ENCODE measurements at places on chromosomes 1 and 21.

GRCh38 chr1:245404527-245404926, 249.7 kb downstream of the KIF26B start:
- DNase-seq: no peak

GRCh38 chr1:218304281-218305039, 19.4 kb downstream of the RRP15 start:
- peak; percentile 92 for DNase-seq

GRCh38 chr1:35447278-35447677, 109.9 kb downstream of the KIAA0319L start:
- DNase-seq: no peak

DNA sequence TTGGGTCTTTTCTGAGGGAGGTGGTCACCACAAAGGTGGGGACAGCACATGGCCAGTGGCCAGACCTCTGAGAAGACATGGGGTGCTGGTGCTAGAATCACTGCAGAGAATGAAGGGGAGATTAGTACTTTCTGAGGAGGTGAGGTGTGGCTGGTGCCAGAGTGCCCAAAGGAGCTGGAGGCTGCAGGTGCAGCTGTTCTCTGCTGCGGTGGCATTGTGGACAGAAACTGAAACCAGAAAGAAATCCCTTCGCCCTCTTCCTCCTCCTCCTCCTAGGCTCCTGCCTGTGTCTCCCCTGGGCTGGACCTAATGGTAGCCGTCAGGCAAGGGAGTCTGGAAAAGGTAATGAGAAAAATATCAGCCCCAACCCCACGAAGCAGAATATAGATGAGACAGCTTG, 261.7 kb downstream of the TM2D1 start:
- no peak for DNase-seq

- DNase-seq: no peak
Observed at GRCh38 chr1:153488731-153489130, 28.3 kb upstream of the S100A7 start.

GRCh38 chr1:67372898-67373297, 57.3 kb downstream of the SERBP1 start:
- no peak for DNase-seq

DNA sequence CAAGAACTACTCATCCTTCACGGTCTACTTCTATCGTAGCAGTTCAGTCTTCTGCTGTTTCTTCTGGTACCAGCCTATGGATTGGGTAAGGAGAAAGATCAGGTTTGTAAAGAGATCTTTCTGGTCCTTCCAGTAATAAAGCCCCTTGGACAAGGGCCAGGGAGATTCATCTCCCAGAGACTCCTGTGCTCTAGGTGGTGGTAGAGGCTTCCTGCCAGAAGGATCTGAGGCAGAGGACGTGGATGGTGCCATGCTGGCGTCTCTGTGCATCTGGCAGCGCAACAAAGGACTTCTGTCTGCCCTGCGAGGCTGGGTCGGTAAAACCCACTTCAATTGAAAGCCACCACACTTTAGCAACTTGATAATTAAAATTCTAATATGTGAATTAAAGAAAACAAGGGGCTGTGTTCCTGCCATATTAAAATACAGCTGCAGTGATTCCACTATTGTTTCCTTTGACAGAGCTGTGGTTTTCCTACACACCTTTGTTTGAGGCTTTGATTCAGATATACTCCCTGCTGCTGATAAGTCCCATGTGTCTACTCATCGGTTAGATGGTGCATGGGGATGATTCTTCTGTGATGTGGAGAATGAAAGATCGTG, 73.6 kb downstream of the ROR1 start:
- no peak for DNase-seq

DNA sequence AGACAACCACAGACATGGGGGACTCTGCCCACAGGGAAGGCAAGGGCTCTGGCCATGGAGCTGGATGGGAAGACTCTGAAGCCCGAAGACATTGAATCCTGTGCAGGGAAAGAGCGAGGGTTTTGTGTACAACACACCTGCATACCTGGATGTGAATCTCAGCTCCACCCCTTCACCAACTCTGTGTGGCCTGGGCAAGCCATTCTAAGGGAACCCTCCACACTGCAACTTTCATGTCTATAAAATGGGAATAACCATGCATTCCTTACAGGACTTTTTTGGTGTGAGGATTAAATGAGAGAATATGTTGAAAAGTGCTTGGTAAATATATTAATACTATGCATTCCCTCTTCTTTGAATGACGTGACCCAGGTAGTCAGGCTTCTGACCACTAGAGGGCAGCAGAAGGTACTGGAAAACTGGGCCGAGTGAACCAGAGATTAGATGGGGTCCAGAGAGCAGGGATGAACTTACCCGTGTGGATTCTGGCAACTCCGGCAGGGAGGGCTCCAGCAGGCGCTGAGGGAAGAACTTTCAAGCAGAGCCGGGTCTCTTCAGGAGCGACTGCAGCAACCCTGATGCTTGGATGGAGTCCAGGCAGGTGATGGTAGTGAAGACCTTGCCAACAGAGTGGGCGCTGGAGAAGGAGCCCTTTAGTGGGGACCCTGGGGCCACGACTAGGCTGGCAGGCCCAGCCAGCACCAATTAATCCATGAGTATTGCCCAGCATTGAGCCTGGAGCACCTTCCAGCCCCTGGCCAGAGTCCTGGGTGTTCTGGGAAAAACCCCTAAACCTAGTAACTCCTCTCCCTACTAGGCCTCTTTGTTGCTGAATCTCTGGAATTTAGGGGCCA, 834 bp upstream of the ELF3 start:
- DNase-seq: peak; percentile 88

GRCh38 chr1:53850082-53850673, 12.1 kb upstream of the NDC1 start:
- no peak for DNase-seq

- DNase-seq: peak; percentile 38
Observed at GRCh38 chr1:111769517-111770146, 13.9 kb downstream of the DDX20 start.

- no peak for DNase-seq
Observed at GRCh38 chr1:68293609-68294366, 61.5 kb upstream of the WLS start.

DNA sequence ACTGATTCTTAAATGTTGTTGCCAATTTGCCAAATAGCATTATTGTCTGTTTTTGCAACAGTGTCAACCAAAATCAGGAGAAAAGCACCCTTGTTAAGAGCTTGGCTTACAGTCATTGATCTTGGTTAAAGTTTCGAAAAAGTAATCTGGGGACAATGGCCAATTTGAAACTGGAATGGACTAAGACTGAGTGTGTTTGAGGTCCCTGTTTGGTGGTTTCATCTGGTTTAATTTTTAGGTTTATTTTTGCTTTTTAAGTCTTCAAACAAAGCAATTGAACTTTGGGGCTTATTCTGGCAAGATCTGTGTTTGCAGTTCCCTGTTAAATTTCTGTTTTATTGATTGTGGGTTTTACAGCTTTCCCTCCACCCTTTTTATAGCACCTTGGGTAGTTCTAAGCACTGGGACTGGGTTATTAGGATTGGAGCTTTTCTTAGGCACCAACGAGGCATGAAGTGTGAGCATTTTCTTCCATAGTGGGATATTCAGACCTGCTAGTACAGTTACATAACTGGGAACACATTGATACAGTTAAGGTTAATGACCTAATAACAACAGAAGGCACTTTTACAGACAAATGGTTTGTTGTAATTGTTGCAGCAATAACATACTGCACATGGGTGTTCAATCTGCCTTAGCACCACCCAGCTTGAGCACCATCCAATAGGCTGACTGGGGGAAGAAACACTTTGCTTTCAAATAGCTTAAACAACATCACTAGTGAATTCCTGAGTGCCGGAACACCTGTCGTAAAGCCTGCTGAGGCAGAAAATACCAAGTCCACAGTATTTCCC, 40.6 kb upstream of the MAP10 start:
- no peak for DNase-seq

DNA sequence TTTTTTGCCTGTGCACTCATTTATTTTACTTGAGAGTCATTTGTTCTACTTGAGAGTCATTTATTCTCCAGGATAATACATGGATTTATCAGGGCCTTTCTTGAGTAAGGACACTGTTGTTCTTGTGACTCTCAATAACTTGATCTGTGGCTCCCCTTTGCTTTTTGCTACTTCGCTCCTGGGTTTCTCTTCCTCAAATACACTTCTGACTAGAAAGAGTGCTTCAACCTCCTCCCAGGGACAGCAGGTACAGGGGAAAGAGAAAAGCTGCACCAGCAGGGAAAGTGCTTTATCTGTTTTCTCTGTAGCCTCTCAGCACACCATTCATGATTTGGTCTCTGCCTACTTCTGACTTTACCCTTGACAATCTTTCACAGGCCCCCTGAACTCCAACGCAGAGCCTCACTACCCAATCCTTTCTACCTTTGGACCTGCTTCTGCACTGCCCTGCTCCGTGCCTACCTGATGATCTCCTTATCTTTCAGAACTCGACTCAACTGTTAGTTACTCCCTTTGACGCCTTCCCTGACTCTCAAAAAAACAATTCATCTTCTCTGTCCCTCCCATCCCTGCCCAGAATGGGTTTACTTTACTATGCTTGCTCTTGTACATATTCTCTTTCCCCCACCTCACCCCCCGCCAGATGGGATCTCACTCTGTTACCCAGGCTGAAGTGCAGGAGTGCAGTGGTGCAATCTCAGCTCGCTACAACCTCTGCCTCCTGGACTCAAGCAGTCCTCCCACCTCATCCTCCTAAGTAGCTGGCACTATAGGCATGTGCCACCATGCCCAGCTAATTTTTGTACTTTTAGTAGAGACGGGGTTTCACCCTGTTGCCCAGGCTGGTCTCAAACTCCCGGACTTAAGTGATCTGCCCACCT, 15.6 kb upstream of the PIGM start:
- no peak for DNase-seq

- DNase-seq: no peak
Observed at GRCh38 chr1:5943343-5944124, 48.7 kb downstream of the NPHP4 start.

GRCh38 chr1:31234123-31234708, 5.5 kb downstream of the NKAIN1 start:
- DNase-seq: no peak

DNA sequence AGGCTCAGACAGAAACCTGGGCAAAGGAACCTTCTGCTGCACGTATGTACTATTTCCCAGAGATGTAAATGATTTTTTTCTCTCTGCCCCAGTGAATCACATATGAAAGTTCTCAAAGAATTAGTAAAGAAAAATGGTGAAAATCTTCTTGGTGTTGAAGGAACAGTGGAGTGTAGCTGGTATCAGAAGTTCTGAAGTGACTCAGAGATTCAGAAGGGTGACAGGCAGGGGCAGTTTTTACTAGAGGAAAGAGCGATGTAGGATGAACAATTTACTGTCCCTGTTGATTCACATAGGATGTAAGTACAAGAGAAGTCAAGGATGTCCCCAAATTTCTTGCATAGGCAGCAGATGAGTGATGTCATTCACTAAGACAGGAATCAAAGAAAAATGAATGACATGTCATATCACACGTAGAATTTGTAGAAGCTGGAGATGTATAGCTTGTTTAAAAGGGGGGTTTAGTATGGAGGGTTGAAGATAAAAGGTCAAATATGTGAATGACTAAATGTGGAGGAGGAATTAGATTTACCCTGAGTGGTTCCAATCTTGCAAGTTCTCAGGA, 26.4 kb downstream of the WLS start:
- DNase-seq: no peak

GRCh38 chr1:201786824-201787223, 42.1 kb upstream of the IPO9 start:
- DNase-seq: no peak

DNA sequence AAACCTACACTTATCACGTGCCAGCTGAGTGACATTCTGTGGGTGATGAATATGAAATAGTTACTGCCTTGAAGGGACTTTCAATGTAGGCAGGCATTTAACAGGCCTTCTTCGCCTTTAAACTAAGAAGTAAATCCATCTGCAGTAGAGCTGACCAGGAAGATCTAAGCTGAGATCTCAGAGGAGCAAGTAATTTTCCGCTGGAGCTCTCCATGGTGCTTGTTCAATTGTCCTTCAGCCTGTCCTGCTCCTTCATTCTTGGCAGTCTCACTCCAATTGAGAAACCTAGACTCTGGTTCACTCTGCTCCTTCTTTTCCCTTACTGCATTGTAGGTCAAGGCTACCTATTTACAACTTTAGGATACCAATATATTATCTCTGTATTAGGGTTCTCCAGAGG, 183.5 kb downstream of the HMCN1 start:
- DNase-seq: no peak

- no peak for DNase-seq
Observed at GRCh38 chr1:103211073-103211472, 102.8 kb upstream of the COL11A1 start.

- DNase-seq: no peak
Observed at GRCh38 chr1:16367968-16368890, 1.2 kb downstream of the SZRD1 start.

DNA sequence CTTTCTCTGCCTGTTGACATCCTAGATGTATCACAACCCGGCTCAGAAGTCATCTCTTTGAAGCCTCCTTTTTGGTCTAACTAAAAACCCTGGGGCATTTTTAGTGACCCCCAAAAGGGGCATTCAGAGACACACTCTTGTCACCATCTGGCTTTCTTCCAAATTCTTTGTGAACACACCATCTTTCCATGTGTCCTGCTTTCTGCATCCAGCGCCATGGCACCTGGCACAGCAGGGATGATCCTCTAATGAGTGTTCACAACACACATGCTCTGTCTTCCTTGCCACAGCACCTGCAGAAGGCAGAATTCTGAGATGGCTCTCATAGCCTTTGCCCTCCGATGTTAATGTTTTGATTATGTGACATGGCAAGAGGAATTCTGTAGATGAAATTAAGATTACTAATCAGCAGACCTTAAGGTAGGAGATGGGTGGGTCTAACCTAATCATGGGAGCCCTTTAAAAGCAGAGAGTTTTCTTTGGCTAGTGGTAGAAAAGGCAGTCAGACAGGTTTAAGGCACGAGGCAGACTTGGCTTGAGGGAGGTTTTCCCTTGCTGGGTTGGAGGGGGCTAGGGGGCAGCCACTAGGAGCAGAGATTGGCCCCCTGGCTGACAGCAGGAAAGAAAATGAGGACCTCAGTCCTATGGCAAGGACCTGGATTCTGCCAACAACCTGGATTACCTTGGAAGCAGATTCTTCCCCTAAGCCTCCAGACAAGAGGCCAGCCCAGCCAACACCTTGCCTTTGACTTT, 4.9 kb upstream of the TMEM61 start:
- no peak for DNase-seq

- DNase-seq: no peak
Observed at GRCh38 chr1:36966242-36966641, 68.1 kb downstream of the GRIK3 start.

GRCh38 chr21:38120984-38121855, 135.6 kb upstream of the KCNJ15 start:
- DNase-seq: no peak

- DNase-seq: no peak
Observed at GRCh38 chr1:213183036-213183672, 132.1 kb downstream of the RPS6KC1 start.
